Cardiac muscle cell (in vitro differentiated cells and primary cell): ENCODE measurements at places on chromosomes 7 and 10.

DNA sequence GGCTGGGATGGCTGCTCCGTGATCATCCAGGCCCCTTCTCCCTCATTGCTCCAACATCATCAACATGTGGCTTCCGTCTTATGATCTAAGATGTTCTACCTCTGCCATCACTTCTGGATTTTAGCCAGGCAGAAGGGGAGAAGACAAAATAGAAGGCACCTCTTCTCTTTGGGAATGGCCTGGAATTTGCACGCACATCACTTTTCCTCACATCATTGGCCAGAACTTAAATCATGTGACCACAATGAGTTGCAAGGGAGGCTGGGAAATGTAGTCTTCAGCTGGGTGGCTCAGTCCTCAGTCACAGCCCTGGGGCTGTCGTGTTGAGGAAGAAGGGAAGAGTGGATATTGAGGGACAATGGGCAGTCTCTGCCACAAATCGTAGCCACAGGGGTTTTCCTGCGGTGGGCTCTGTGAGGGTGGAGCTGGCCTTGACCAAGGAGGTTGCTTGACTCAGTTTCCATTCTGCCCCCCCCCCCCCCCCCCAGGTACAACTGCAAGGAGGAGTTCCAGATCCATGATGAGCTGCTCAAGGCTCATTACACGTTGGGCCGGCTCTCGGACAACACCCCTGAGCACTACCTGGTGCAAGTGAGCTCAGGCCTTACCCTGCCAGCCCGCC is 50.3 kb downstream of the PALD1 start:
- DNase-seq: peak; percentile 58

DNA sequence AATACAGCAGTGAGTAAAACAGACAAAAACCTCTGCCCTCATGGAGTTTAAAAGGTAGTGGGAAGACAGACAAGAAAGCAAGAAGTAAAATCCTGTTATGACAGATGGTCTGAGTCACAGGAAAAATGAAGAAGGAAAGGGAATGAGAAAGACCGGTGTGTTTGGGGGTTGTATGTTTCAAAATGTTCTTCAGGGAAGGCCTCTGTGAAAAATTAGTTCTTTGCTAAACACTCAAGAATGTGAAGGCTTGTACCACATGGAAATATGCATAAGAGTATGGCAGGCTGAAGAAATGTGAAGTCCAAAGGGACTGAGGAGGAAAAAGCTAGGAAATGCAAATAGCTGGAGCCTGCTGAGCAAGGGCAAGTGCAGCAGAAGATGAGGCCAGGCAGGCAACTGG is 315.9 kb upstream of the SEMA3A start:
- DNase-seq: peak; percentile 16

DNA sequence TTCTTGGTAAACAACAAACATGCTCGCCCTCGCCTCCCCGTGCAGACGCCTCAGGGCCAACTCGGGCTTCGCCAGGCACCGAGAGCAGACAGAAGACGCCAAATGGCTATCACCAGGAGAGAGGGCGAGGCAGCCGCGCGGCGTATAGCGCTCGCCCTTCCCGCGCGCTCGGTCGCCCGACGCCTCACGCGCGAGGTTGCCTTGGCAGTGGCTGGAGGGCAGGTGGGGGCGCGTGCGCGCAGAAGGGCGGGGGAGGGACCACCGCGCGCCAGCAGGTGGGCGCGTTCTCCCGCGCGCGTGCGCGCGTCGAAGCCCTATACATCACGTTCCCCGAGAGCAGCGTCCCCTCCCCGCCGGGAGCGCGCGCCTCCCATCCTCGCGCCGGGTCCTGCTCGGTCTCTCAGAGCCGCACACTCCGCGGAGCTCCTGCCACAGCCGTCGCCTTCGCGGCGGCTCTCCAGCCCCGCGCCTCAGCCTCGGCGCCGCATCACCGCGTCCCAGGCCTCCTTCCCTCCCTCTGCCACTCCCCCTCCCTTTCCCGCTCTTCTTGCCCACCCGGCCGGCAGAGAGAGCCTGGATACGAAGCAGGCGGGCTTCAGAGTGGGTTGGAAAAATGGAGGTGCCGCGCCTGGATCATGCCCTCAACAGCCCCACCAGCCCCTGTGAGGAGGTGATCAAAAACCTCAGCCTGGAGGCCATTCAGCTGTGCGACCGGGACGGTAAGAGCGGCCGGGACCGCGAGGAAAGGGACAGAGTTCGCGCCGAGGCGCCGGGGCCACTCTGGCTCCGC is at the start of gene PHYHIPL:
PHYHIPL (plus strand) TSS at position 403 of the 790 bp plus-strand sequence; CDS start at position 614, 211 bp downstream.
- DNase-seq: no peak

DNA sequence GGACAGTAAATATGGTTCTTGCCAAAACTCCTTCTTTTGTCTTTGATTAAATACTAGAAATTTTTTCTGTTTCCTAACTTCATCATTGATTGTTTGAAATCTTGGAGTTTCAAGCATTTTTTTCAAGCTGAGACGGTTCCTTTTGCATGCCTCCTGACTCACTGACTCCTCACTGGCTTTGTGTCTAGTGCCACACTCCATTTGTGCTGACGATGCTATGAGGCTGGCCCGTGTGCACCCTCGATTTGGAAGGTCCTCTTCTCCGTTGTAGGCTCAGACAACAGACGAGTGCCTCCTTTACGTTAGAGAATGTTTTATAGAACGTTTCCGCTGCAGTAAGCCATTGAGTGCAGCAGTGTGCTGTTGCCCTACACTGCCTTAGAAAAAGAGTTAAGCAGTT is 10.8 kb upstream of the CSGALNACT2 start:
- DNase-seq: no peak

GRCh38 chr7:110803602-110804143 is 287.3 kb upstream of the LRRN3 start:
- no peak for DNase-seq

DNA sequence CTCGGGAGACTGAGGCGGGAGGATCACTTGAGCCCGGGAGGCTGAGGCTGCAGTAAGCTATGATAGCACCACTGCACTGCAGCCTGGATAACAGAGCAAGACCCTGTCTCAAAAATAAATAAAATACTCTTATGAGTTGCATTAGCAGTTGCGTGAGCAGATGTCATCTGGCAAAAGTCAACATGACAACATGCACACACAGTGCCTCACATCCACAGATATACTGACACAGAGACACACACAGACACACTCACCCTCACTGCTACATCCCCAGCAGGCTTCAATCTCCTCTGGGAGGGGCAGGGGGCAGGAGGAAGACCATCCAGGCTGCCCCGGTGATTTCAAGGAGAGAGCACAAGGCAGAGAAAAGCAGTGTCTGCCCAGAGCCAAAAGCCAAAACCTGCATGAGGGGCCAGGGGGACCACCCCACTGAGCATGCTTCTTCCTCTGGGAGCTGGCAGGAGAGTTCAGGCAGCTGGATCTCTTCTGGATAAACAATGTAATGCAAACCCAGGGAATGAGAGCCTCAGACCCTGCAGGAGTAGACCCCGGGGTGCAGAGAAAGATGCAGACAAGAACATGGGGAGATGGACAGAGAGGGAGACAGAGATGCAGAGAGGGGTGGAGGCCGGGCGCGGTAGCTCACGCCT is 9.6 kb upstream of the ELN start:
- DNase-seq: no peak

- no peak for DNase-seq
Measured at GRCh38 chr7:110688908-110689307, 402.0 kb upstream of the LRRN3 start.

DNA sequence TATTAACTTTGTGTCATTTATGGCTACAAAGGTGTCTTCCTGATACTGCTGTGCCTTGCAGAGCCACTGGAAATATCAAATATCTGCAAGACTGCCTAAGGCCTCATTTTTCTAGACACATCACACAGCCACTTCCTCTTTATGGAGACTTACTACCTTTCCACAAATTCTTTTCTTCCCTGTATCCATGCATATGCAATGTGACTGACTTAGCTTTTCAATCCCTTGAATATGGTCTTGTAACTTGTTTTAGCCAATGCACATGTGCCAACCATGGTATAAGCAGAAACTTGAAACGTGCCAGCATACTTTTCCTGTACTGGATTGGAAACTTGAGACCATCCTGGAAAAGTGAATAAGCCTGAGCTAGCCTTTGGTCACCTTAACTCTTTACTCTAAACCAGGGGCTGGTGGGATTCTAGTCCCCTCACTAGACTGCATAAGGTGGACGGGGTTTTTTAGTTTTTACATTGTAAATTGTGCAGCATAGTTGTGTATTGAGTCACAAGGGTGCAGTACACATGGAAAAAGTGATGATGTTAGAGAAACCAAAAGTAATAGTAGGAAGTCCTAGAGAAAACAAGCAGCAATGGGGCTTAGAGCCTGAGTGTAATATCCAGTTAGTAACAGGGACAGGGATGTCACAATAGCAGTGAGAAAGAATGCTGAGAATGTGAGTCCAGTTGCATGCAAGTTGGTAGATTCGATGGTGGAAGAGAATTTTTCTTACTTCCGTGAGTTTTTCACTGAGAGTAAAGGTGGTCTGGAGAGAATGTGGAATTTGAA is 879.5 kb downstream of the SORCS1 start:
- DNase-seq: no peak

GRCh38 chr7:15336146-15336545 is 225.7 kb downstream of the AGMO start:
- no peak for DNase-seq

GRCh38 chr7:4168541-4168940 is 513.6 kb upstream of the FOXK1 start:
- DNase-seq: peak; percentile 53

- DNase-seq: no peak
Measured at GRCh38 chr7:153835103-153835502, 217.1 kb upstream of the DPP6 start.

DNA sequence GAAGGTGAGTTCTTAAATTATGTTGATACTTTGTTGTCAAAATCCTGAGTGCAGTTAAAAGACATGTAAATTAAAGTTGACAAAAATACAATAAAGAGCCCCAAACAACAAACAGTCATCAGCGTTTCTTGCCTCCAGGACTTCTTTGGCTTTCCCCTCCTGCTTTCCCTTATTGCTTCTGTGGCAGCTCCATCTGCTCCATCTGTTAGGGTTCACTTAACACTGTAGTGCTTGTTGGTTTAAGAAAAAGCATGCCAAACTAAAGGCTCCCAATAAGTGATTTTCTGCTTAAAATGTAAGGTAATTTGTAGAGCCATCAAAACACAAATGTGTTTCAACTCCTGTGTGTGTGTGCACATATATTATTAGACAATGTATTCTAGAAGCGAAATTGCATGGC is 254.3 kb upstream of the GNAI1 start:
- no peak for DNase-seq

- DNase-seq: no peak
Measured at GRCh38 chr7:114759347-114760062, 162.4 kb upstream of the MDFIC start.

- peak; percentile 32 for DNase-seq
Measured at GRCh38 chr7:77327932-77328628, 88.1 kb downstream of the GSAP start.

GRCh38 chr7:48710995-48711394 is 213.4 kb upstream of the CDC14C start:
- no peak for DNase-seq

DNA sequence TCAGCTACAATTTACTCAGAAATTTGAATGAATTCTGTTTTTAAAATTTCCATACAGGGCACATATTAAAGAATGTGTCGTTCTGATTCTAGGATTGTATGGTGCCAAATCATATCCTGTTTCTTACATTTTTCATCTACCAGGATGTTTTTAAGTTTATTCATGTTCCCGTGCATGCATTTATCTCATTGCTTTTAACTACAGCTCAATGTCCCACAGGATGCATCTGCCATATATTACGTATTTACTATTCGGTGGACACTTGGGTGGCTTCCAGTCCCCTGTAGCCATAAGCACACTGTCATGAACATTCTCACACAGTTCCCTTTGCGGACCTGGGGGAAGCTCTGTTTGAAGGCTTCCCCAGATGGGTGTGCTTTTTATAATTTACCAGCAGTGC is 122.3 kb downstream of the CCDC71L start:
- DNase-seq: peak; percentile 40

DNA sequence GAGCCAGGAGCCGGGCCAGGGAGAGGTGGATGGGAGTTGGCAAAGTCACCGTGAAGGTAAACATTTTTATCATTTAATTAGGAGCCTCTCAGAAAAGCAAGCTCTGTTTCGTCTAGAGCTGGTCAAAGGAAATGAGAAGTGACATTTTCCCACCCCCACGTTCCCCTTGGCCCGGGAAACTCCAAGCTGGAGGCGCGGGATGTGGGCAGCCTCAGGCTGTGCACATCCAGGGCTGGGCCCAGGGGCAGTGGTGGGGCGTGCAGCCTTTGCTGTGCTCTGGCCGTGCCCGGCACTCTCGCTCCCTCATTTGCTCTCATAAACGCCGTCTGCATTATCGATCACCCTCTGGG is 135.6 kb upstream of the RET start:
- DNase-seq: no peak

DNA sequence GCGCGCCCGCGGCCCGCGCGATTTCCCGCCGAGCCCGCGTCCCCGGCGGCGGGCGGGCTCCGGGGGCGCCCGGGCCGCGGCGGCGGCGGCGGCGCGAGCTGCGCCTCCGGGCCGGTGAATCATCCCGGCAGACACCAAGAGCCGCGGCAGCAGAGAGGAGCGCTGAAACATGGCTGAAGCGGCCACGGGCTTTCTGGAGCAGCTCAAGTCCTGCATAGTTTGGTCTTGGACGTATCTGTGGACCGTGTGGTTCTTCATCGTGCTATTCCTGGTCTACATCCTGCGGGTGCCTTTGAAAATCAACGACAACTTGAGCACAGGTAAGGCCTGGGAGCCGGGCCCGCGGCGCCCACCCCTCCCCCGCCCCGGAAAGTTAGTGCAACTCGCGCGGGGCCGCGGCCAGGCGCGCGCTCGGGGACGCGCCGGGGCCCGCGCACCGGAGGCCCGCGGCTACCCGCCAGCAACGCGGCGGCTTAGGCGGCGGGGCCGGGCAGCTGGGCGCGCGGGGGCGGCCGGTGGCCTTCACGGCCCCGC is at the start of gene ST7:
ST7 (plus strand) TSS at position 130 of the 534 bp plus-strand sequence; CDS start at position 170, 40 bp downstream.
- peak; percentile 69 for DNase-seq

DNA sequence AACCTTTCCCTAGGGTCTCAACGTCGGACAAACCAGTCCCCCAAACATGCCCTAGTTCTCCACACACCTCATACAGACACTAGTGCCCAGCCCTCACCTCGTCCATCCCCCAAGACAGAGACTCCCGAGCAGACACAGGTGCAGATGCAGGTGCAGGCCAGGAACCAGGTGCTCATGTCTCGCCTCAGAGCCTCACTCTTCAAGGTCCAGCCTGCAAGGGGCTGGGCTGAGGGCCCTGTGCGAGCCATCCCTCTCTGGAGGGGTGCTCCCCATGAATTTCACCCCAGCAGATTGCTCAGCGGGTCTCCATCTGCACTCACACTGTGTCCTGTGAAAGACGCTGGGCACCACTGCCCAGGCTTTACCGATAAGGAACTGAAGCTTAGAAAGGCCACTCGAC is 36.9 kb upstream of the TUBB8 start:
- DNase-seq: no peak

- peak; percentile 5 for DNase-seq
Measured at GRCh38 chr7:138814816-138815332, 16.9 kb upstream of the ATP6V0A4 start.
